Uterine smooth muscle cell (primary cell): ENCODE measurements at places on chromosomes 6 and 20. TPM values are rescaled to one million over a fixed set of nuclear protein-coding genes. Genes with fewer than 3 reads are reported as not detected.

The TMEM244 gene
- 0.66 TPM in 1 of 2 replicates, not detected in the other for total RNA-seq

The SLC24A3 gene
- total RNA-seq, result 0.25 TPM in 1 of 2 replicates, not detected in the other

The SLCO4A1 gene
- total RNA-seq, result 2.0 and 4.8 TPM in 2 replicates

The PHACTR1 gene
- total RNA-seq, result 0.37 and 1.4 TPM in 2 replicates

The PPIL6 gene
- 2.3 and 5.0 TPM in 2 replicates for total RNA-seq

The MYCT1 gene
- under 0.01 and 0.11 TPM in 2 replicates for total RNA-seq

The OOEP gene
- not detected in 2 replicates for total RNA-seq

The FKBP1C gene
- 0.12 and 0.22 TPM in 2 replicates for total RNA-seq
